Activated naive CD4-positive, alpha-beta T cell treated with anti-CD3 and anti-CD28 coated beads, Interleukin-2, amount 50 U/mL, for 72 hours (primary cell): ENCODE measurements at places on chromosomes 1 and 21.

GRCh38 chr1:28450561-28450960 is 55.3 kb upstream of the RCC1 start:
- DNase-seq, result no peak

DNA sequence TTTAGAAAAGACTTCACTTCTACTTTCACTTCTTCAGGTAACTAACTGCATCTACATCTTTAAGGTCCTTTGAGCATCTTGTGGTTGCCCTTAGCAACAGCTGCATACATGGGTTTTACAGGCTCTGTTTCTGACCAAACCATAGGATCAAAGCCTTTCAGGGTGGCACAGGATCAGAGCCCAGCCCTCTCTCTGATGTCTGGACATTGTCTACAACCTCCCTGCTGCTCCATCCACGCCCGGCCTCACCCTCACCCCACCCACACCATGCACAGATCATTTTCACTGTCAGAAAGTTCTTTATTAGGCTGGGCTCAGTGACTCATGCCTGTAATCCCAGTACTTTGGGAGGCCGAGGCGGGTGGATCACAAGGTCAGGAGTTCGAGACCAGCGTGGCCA is 5.2 kb downstream of the NCF2 start:
- DNase-seq, result no peak

- no peak for DNase-seq
Observed at GRCh38 chr1:10530281-10530740, 55.6 kb downstream of the PEX14 start.

DNA sequence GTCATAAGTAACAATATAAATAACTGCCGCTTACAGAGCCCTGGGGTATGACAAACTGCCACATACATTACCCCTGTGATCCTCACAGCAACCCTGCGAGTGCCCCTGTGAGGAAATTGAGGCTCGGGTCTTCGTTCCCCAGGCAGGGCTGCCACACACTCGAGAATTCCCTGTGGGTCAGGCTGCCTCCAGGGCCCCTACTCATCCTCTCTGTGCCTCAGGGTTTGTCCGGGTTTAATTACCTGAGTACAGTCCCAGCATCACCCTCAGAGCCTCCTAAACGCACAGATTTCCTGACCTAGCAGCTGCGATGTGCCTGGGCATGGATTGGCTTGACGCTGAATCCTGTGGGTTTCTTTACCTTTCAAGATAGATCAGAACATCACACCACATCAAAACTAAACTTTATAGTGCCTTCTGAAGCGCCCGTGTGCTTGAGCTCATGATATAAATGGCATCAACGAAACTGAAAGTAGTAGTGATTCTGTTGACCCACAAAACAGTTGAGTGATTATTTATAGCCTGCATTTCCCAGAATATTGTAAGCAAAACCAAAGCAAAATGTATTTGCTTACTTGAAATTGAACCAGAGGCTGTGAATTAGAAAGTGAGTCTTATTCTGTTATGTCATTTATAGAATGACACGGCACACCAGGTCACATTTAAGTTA is 14.0 kb downstream of the SLC37A1 start:
- DNase-seq, result peak; percentile 63

GRCh38 chr1:110471131-110471530 is 20.2 kb downstream of the PROK1 start:
- no peak for DNase-seq

DNA sequence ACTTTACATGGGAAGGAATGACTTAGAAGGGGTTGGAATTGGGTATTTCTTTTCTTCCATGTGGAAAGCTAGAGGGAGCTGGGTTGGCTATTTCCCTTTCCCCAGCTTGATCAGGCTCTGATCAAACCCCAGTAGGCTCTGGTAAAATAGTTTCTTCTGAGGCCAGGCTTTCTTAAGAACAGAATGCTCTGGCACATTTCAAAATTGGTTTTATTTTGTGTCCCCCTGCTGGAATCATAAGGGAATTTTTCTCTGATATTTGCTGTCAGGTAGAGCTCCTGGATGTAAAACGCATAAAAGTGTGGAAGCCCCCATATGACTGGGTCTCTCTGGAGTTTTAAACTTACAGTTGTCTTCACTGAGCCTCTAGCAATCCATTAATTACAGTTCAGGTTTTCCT is 17.1 kb upstream of the APOBEC4 start:
- no peak for DNase-seq

DNA sequence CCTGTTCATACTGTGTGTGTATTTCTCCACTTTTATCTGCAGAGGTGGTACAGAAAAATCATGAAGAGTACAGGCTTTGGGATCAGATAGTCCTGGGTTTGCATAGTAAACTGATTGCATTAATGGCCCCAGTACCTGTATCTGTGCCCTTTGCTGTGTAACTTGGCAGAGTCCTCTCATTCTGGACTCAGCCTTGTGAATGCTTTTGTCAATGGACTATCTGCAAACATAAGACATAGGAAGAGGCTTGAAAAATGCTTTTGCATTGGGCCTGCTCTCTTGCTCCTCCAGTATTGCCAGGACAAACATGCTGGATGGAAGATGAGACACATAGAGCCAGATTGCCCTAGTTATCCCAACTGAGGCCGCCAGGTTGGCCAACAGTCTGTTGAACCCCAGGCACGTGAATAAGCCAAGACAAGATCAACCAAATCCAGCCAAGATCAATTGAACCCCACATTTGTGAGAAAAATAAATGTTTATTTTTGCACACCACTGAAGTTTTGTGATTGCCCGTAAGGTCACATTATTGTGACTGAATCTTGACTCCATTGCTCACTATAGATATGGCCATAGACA is 37.2 kb downstream of the ADCY10 start:
- DNase-seq, result no peak

- no peak for DNase-seq
Observed at GRCh38 chr1:93525431-93525830, 77.5 kb downstream of the FNBP1L start.

DNA sequence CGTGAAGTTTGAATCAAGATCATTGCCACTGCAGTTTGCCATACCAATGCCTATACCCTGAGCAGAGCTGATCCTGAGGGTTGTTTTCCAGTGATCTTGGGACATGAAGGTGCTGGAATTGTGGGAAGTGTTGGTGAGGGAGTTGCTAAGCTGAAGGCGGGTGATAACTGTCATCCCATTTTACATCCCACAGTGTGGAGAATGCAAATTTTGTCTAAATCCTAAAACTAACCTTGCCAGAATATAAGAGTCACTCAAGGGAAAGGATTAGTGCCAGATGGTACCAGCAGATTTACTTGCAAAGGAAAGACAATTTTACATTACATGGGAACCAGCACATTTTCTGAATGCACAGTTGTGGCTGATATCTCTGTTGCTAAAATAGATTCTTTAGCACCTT is 78.6 kb downstream of the FMN2 start:
- no peak for DNase-seq

- no peak for DNase-seq
Observed at GRCh38 chr1:189237008-189237407, 1240.7 kb downstream of the BRINP3 start.

DNA sequence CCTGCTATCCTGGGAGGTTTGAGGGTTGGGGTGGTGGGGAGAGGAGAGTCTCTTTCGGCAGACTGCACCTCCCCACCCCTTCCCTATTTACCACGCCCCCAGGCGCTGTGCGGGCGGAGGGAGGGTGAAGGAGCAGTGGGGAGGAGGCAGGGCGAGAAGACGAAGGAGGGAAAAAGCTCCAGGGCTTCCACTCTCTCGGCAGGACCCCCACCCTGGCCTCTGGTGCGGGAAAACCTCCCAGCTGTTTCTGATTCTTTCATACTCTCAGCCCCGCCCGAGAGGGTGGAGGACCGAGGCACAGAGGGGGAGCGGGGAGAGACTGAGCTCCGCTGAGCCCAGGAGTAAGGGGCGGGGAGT is 866 bp upstream of the WNT2B start:
- no peak for DNase-seq

GRCh38 chr1:1021010-1021919 is 1.3 kb downstream of the AGRN start:
- DNase-seq, result no peak

GRCh38 chr1:239982762-239983161 is 108.9 kb upstream of the FMN2 start:
- DNase-seq, result no peak

DNA sequence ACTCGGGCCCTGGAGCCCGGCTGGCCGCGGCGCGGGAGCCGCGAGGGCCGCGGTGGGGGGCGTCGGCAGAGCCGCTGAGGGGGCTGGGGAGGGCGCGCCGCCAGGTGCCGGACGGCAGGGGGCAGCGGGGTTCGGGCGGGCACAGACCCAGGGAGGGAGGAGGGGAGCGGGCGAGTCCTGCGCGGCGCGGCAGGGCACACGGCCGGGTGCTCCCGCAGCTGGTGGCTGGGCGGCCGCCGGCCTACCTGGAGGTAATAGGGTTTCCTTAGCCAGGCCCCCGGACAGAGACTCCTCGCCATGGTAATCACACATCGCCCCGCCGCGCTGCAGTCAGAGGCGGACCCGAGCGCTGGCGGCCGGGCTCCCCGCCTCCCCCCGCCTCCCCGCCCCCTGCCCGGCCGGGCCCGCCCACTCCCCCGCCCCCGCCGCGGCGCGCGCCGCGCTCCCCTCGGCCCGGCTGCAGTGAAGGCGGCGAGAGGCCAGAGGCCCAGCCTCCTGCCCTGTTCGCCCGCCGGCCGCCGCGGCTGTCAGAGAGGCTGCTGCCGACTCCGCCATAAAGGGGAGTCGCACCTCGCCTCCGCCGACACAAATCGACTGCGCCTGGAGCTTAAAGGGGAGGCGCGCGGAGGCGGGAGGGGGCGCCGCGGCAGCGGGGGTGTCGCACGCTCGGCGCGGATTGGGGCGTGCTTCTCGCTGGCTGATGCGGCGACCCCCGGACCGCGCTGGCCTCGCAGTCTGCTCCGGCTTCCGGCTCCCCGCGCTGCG is at the start of gene DIPK1A:
DIPK1A (minus strand) TSS at position 332 of the 765 bp plus-strand sequence; CDS start at position 299, 33 bp downstream.
- DNase-seq, result peak; percentile 76

DNA sequence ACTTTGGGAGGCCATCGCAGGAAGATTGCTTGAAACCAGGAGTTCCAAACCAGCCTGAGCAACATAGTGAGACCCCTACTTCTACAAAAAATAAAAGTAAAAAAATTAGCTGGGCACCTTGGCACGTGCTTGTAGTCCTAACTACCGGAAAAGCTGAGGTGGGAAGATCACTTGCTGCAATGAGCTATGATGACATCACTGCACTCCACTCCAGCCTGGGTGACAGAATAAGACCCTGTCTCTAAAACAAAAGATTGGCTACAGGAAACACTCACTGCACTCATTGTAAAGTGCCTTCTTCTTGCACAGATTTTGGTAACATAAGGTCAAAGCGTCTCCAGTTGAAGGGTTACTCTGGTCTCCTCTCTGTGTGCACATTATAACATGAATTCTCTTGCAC is 305.7 kb downstream of the TM2D1 start:
- no peak for DNase-seq

DNA sequence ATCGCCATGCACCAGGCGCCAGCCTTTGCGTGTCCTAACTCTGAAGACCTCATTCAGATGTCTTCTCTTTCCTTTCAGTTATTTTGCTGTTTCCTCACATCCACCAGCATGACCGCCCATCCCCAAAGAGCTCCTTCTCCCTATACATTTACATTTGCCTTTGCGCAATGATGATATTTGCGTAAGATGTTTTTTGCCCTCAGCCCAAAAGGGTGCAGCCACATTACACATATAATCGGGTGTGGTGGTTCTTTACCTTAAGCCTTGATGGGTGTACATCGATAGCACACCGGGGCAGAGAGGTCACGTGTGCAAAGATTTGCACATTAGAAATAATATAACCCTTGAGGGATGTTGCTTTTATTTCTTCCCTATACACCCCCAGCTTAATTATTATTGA is 192.8 kb downstream of the HUNK start:
- DNase-seq, result no peak

DNA sequence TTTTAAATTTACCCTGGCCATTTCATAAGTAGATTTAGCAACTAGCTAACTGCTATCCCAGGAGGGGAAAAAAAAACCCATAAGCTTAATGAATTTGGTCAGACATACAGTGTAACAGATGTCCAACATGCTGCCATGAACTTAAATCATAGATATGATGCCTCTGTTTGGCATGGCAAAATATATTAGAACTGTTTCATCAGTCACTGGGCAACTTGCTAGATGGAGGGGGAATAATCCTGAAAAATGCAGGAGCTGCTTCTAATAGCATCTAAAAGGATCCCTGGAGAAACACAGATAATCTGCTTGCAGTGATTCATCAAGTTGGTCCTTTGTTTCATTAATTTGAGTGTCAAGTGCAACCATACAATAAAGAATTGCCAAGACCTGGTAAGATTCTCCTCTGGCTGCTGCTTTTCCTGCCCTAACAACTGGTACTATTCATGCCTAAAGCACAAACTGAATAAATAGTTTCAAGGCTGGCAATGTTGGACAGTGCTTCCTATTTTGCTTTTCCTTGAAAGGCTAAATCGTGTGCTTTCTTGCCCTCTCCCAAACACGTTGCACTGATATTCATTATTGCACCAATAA is 1.5 kb upstream of the ST6GALNAC5 start:
- no peak for DNase-seq

GRCh38 chr1:11749203-11749689 is 12.7 kb upstream of the C1orf167 start:
- DNase-seq, result peak; percentile 72

DNA sequence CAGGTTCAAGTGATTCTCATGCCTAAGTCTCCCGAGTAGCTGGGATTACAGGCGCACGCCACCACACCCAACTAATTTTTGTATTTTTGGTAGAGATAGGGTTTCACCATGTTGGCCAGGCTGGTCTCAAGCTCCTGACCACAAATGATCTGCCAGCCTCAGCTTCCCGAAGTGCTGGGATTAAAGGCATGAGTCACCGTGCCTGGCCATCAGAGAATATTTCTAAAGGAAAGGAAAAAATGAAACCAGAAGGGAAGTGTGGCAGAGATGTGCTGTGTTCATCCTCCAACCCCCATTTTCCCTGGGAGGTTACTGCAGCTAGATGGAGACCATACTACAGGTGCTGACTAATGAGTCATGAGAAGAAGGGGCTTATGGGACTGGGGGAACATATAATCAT is 964.1 kb downstream of the TTLL7 start:
- DNase-seq, result no peak

DNA sequence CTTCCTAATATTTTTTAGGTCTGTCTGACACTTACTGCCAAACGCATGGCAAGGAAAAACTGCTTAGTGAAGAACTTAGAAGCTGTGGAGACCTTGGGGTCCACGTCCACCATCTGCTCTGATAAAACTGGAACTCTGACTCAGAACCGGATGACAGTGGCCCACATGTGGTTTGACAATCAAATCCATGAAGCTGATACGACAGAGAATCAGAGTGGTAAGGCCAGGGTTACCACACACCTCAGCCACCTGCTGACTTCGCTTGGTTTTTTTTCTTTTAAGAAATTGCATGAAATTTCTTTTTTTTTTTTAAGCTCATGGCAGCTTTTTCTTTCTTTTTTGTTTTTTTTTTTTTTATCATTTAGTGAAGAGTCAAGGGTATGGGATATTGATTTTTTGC is 17.2 kb downstream of the ATP1A1 start:
- DNase-seq, result no peak

- DNase-seq, result no peak
Observed at GRCh38 chr1:82598812-82599211, 798.1 kb downstream of the ADGRL2 start.

- no peak for DNase-seq
Observed at GRCh38 chr1:115114308-115114707, 25.0 kb upstream of the TSPAN2 start.

GRCh38 chr21:44297525-44298290 is 2.1 kb upstream of the PFKL start:
- DNase-seq, result peak; percentile 75
